Dorsolateral prefrontal cortex (tissue), 122 donors: ENCODE measurements at places on chromosomes 7 and 10.

DNA sequence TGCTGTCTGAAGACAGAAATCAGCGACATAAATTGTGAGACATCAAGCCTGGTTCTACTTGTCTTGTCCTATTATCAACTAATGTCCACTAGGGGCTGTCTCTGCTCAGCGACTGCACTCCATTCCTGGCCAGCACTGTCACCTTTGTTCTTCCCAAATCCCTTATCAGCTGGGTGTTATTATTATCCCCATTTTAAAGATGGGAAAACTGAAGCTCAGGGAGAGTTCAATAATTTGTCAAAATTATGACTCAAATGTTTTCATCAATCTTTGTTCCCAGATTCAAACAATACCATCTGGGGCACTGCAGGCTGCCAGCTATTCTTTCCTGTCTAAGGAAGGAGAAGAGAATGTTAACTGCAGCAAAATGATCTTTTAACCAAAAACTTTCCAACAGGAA, 431.6 kb upstream of the NFE2L3 start:
- DNase-seq, result no peak

DNA sequence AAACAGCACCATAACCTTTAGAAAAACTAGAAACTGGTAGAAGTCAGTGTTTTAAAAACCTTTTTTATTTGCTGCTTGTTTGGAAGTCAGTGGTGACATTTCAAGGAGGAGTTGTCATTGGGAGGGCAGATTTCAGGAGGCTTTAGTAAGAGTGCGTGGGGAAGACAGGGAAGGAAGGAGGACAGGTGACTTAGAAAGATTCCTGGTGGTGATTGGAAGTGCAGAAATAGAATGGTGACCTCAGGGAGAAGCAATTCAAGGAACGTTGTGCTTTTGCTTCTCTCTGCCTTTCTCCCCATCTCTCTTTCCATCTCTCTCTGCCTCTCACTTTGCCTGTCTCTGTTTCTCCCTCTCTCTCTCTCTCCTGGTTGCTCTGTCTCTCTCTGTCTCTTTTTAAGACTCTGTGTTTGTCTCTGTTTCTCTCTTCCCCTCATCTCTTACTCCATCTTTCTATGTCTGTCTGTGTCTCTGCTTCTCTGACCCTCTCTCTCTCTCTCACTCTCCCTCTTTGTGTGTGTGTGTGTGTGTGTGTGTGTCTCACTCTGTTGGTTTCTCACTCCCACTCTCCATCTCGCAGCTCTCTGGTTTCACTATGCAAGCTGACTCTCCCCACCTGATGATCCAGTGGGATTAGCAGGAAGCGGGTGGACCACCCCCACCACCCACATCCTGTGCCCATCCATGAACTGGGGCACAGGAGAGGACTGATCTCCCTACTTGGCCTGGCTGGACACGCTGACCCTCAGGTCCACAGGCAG, 10.9 kb upstream of the PFKP start:
- DNase-seq, result no peak

DNA sequence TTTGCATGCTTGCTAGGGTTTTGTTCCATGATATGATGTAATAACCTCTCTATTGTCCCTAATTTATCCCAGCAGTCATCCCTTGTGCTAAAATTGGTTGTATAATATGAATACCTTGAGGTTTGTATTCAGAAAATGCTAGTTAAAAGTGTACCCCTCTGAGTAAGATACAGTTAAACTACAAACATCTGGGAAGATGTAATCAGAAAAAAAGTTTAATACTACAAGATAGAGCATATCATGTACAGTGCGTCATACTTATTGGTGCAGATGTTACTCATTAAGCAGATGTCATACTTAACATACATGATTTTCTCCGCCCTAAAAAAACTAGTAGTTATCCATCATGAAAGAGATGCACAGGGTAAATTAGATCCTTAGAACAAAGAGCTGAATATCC, 336.1 kb upstream of the KCND2 start:
- DNase-seq, result no peak

GRCh38 chr7:27193335-27194001, 6.4 kb downstream of the HOXA13 start:
- DNase-seq, result no peak

GRCh38 chr10:7407368-7408290, 3.2 kb downstream of the SFMBT2 start:
- DNase-seq, result no peak

GRCh38 chr7:108178398-108178797, 48.2 kb upstream of the LAMB4 start:
- no peak for DNase-seq
